Breast epithelium (tissue), 4 donors: ENCODE measurements at places on chromosomes 1 and 21.

GRCh38 chr21:26490771-26491170 is 82.3 kb downstream of the CYYR1 start:
- no peak for DNase-seq

GRCh38 chr1:83799594-83799993 is 199.3 kb downstream of the TTLL7 start:
- no peak for DNase-seq

- no peak for DNase-seq
These were observed 47.0 kb upstream of the DYRK1A start for GRCh38 chr21:37319551-37319950.

- DNase-seq: no peak
These were observed 72.4 kb downstream of the ZNF281 start for GRCh38 chr1:200337410-200337809.

- no peak for DNase-seq
These were observed 14.0 kb upstream of the HLCS start for GRCh38 chr21:36980280-36981048.

DNA sequence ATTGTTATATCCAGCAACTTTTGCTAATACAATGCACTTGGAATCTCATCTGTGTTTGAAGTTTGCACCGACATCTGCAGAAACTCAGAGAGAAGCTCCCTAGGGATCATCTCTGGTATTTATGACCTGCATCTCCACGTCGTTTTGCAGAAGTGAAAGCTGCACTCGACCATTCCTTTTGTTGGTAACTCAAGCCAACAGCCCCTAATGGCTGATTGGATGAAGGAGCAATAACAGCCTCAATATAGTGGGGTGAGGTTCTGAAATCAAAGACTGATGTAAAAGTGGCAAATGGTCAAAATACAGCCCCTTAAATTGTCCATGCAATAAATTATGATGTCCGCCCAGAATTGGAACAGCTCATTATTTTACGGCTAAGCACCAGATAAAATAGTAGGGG is 344.2 kb upstream of the KAZN start:
- no peak for DNase-seq

GRCh38 chr1:158014731-158015320 is 21.4 kb downstream of the KIRREL1 start:
- DNase-seq: no peak

DNA sequence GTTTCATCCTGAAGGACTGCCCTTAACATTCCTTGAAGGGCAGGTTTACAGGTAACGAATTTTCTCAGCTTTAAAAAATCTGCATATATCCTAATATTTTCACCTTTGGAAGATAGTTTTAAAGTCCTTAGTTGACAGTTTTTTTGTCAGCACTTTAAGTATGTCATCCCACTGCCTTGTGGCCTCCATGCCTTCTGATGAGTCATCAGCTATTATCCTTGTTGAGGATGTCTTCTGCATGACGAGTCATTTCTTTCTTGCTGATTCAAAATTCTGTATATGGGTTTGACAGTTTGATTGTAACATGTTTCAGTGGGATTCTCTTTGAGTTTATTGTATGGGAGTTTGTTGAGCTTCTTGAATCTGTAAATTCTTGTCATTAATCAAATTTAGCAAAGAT is 500.6 kb downstream of the DISC1 start:
- no peak for DNase-seq

- DNase-seq: no peak
These were observed 4.8 kb downstream of the AGO3 start for GRCh38 chr1:35935442-35936388.

DNA sequence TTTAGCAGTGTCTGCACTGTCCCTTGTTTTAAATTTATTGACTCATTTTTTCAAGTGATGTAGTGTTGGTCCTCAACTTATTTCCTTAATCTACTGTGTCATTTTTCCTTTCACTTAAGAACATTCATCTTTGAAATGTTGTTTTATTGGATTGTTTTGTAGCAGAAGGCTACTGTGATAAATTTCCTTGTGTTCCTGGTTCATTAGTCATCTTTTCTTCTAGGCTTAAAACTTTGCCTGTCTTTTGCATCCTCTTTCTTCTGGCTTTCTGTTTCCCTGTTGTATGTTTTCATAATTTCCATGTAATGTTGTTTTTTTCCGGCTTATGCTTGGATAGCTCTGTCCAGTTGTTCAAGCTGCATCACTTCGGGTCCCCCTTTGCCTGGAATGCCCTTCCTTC is 61.9 kb downstream of the UBE2T start:
- no peak for DNase-seq

- DNase-seq: no peak
These were observed 207.6 kb upstream of the NFIA start for GRCh38 chr1:60874718-60875117.
